ENCODE measurements at places on chromosomes 4 and X.

DNA sequence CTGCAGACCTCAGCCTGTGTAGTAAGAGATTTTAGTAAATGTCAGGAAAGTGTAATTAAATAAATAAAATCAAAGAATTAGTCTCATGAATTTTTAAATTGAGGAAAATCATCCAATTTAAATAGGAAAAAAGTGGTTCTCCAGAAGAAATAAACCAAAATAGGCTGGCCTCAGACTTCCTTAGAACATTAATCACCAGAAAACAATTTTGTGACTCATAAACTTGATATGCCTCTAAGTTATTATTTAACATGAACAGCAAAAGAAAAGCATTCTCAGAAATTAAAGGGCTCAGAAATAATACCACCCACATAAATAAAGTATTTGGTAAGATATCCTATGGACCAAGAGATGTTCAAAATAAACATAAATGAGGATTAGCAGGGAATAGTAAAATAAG is 14.3 kb downstream of the FAM47B start:
- DNase-seq = no peak

DNA sequence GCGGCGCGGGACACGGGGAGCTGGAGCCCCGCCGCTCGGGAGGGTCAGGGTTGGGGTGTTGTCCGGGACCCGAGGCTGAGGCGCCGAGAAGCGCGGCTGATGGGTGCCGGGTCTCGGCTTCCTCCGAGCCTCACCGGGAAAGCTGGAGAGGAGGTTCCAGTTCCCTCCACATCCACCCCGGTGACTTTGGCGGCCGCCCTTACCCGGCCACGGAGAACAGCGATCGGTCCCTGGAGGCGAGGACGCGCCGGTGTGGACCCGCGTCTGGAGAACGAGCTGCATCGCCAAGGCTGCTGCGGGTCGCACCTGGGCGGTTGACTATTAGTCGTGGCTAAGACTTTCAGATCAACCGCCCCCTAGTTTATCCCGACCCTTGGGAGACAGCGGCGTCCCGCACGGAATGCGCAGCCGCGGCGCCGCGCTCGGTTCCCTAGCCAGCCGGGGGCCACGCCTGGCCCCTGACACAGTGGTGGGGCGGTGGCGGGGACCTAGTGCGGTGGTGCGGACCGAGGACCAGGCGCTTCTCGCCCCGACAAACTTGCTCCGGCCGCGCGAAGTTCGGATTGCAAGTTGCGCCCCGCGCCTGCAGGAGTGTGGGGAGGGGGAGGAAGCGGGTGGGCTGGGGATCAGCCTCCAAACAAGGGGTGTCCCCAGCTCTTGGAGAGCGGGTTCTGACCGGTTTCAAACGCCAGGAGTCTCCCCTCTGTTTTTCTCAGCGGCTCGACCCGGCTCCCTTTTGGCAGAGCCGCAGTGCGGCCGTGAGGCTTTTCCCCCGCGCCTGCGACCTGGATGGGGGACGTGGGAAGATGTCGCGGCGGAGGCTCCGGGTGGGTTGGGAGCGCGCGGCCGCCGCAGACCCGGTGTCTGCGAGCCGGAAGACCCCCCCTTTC is 568 bp downstream of the FHDC1 start:
- DNase-seq = no peak

GRCh38 chr4:138612428-138612827 is 370.3 kb upstream of the SLC7A11 start:
- DNase-seq = no peak

GRCh38 chr4:82450966-82451755 is 20.8 kb downstream of the ENOPH1 start:
- DNase-seq = no peak

DNA sequence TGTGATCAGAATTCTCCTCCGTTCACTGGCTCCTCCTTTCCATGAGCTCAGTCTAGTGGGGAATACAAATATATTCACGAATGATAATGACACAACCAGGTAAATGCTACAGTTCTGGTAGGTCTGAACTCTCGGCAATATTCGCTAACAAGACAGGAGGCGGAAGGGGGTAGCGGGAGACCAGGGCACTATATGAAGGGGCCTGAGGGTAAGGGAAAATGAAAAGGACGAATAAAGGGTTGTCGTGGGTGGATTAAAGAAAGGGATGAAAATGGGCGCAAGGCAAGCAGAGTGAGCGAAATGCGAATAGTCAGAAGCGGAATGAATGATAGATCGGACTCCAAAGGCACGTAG is 743 bp downstream of the NKAP start:
- DNase-seq = no peak
